ENCODE measurements at places on chromosomes 5 and 9. TPM values are rescaled to one million over a fixed set of nuclear protein-coding genes. Genes with fewer than 3 reads are reported as not detected.

MCC gene
- polyA plus RNA-seq, result 15.1 TPM

SLC34A1 gene
- polyA plus RNA-seq, result not detected

WDR31 gene
- polyA plus RNA-seq, result 1.7 TPM

ADCY2 gene
- polyA plus RNA-seq, result 51.8 TPM

ERMP1 gene
- polyA plus RNA-seq, result 7.1 TPM

TNFSF15 gene
- polyA plus RNA-seq, result 0.13 TPM

- DNase-seq, result no peak
Measured at GRCh38 chr5:178348356-178349074, 115.9 kb upstream of the PHYKPL start.

GRCh38 chr5:61673007-61673735 lies 341.1 kb downstream of the ZSWIM6 start:
- DNase-seq, result no peak

GRCh38 chr9:130934702-130935647 lies 4.1 kb downstream of the FIBCD1 start:
- no peak for DNase-seq

DNA sequence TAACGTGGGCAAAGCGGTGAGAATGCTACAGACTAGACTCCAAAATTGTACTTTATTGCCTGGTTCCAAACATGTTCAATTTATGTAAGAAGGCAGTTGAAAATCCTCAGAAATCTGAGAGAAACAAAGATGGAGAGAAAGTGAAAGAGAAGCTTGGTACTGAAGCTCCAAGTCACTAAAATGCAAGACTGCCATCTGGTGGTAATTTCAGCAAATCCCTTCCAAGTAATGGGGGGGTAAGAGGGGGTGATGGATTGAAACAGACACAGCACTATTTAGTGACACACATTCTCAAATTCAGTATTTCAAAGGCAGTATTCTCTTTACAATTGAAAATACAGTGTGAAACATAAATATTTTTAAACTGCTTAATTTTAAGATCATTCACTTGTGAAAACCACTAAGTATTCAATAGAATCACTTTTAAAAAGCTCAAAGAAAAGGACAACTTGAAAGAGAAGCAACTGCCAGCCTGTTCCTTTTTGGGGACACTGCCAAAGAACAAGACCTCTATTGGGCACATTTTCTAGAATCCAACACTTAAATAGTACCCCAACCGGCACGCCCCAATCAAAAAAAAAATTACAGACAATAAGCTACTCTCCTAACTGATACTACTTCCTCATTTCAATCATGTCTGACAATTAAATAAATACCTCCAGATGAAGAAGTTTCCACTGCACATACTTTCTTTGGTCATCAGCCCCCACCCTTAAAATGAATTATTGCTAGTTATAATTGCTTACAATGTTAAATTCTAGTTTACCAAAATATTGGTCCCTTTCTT lies 131.5 kb downstream of the AGTPBP1 start:
- DNase-seq, result peak; percentile 73

GRCh38 chr5:138685193-138685745 lies 68.0 kb upstream of the CTNNA1 start:
- DNase-seq, result no peak

DNA sequence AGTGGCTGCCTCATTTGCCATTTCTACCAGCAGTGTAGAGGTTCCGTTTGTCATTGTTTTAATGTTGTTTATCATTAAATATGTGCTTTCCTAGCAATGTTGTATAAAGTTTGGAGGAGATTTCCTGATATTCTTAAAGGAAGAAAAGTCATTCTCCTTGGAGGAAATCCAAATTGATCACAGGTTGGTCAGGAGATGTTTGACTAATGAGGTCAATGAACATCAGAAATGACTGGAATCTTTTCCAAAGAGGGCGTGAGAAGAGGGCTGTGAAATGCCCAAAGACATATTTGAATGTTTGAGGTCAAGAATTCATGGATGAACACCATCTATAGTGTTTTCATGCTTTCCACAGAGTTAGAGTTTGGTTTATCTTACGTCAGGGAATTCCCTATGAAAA lies 471.3 kb downstream of the MAT2B start:
- no peak for DNase-seq

DNA sequence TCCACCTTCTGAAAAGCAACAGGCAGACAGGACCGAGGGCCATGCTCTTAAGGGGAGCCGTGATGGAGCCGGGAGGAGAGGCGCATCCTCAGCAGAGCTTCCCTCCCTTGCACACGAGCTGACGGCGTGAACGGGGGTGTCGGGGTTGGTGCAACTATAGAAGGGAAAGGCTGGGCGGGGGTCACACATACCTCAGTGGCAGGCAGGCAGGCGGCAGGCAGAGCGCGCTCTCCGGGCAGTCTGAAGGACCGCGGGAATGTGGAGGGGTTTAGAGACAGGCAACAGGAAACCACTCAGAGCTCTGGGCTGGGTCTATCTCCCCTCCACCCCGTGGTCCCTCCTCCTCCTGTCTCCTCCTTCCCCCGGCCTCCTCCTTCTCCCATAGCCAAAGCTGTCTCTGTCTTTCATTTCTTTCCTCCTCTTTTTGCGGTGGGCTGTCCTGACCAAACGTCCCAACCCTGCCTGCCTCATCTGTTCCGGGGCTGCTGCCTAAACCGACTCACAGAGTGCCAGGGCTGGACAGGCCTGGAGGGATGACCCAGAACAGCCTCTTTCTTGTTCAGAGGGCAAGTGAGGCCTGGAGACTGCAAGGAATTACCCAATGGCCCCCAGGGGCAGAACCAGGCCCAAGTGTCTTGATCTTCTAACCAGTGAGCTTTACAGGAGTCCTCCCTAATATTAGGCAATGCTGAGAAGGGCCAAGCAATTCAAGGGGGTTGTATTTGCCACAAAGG lies at the start of gene SPARC:
Gene SPARC, minus strand, starts transcription at position 242 of the 734 bp plus-strand sequence. CDS start 10,727 bp downstream, outside the sequence.
- peak; percentile 92 for DNase-seq

DNA sequence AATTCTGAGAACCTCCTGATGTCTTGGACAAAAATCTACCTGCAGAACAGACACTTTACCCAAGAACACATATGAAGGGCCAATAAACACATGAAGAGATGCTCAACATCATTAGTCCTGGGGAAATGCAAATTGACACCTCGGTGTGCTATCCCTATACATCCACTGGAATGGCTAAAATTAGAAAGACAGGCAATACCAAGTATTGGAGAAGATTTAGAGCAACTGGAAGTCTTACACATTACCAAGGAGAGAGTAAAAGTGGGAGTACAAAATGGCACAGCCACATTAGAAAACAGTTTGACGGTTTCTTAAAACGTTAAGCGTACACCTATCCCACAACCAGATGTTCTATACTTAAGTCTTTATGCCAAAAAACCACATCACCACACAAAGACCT lies 3.3 kb upstream of the TDRD7 start:
- DNase-seq, result no peak

DNA sequence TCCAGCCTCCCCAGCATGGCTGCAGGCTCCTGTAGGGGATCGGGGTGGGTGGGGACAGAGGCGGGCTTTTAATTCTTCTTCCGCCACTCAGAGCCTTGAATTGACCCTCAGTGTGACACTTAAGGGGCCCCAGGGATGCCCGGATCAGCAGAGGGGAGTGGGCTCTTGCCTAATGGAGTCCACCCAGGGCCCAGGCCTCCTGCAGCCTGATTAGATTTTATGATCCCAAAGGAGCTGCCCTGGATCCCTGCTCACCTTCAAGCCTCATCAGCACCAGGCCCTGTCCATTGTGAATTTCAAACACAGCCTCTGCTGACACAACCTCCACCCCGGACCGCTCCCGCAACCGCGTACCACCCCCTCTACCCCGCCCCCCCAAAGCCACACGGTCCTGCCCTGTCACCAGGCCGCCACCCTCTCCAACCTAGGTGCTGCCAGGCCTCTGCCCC lies 214.1 kb upstream of the IER5L start:
- no peak for DNase-seq

GRCh38 chr9:97475059-97475458 lies 26.4 kb upstream of the TMOD1 start:
- DNase-seq, result no peak

- peak; percentile 68 for DNase-seq
Measured at GRCh38 chr9:92385001-92385400, 19.4 kb downstream of the OGN start.

DNA sequence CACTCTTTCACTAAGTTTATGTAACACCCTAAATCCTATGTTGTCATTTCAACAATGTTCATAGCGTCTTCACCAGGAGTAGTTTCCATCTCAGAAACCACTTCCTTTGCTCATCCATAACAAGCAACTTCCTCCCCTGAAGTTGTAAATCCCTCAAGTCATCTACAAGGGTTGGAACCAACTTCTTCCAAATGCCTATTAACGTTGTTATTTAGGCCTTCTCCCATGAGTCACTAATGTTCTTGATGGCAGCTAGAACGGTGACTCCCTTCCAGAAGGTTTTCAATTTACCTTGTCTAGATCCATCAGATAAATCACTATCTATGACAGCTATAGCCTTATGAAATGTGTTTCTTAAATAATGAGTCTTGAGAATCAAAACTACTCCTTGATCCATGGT lies 73.3 kb upstream of the TARS1 start:
- DNase-seq, result no peak

GRCh38 chr5:67246546-67247268 lies 50.1 kb upstream of the CD180 start:
- no peak for DNase-seq

GRCh38 chr9:134575901-134576176 lies 65.8 kb upstream of the COL5A1 start:
- no peak for DNase-seq

GRCh38 chr9:81782313-81782995 lies 93.1 kb upstream of the TLE1 start:
- DNase-seq, result no peak
